Chondrocyte (in vitro differentiated cells): ENCODE measurements at places on chromosomes 11 and 22.

DNA sequence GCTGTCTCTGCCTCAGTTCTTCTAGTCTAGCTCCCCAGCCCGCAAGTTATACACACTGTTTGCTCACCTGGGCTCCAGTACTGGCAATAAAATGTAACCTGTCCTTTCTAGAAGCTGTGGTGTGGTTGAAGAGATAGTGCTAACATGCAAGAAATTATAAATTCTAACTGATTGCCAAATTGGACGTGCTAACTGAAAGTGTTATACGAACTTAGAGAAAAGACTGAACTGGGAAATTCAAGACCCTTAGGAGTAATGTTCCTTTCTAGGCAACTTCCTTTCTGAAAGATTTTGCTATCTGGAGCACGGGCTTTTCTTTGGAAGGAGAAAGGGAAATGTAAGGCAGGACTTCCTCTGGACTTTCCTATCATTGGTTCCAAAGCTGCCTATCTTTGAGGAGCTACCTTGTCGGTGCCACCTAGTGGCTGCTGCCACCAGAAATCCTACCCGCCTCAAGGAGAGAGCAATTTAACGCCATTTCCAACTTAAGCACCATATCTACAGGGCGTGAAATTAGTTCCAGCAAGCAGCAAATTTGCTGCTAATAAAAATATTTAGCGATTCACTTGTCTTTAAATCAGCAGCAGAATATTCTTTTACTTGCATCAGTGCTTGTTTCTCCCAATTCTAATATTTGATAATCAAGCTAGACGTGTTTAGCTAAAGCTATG lies 12.7 kb upstream of the TMEM218 start:
- DNase-seq, result no peak

DNA sequence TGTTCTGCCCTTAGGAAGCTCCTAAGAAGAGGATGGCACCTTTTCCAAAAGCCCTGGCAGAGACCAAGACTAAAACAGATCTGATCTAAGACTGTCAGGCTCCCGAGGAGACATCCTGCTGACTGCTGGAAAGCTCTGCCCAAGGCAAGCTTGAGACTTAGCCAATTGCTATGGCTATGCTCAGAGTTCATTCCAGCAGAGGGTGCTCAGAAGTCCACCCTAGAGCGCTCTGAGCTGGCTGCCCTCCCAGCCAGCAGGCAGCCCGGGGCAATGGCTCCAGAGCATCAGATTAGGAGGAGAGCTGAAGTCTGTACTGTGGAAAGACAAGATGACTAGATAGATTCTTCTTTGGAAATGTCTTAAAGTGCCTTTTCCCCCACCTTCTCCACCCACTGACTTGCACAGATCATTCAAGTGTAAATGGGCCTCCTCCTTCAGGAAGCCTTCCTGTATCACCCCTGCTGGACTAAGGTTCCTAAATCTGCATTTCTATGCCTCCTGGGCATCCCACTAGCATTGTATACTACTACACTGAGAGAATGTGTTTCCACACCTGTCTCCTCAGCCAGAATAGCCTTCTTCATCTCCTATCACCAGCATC lies 23.4 kb downstream of the LRRC55 start:
- no peak for DNase-seq

DNA sequence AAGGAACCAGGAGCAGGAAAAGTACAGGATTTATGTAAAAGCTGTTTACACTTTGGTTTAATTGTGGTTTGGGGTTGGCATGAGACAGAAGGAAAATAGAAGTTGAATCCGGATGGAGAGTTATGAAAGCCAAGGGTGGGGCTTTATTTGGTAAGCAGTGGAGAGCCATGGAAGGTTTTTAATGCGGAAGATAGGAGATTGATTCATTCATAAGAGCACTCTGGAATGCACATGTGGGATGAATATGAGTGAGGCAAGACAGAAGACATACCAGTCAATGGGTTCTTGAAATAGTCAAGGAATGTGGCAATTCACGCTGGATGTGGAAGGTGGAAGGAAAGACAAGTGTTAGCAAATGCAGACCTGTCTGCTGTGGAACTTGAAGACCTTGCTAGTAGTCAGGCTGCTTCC lies 9.3 kb upstream of the GLB1L3 start:
- no peak for DNase-seq

DNA sequence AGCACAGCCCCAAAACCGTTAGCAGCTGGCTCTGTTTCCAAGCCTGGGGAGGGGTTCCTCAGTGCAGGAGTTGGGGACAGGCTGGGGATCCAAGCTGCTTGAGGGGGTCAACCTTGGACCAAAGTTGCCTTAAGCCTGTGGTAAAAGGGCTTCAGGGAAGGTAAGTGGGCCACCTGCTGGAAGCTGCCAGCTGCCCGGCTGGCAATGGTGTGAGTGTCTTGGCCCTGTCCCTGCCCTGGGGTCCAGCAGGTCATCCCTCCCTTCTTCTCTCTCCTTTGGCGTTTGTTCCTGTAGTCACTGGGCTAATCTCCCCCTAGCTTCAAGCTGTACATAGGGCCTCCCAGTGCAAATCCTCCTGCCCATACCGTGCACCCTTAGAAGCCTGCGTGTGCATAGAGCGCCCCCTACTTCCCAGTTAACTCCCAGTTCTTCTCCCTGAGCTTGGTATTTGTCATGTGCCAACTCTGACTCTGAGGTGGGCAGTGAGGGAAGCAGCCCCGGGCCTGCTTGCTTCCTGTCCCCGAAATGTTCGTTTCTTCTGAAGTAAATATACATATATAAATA lies 4.4 kb downstream of the TMEM258 start:
- no peak for DNase-seq

DNA sequence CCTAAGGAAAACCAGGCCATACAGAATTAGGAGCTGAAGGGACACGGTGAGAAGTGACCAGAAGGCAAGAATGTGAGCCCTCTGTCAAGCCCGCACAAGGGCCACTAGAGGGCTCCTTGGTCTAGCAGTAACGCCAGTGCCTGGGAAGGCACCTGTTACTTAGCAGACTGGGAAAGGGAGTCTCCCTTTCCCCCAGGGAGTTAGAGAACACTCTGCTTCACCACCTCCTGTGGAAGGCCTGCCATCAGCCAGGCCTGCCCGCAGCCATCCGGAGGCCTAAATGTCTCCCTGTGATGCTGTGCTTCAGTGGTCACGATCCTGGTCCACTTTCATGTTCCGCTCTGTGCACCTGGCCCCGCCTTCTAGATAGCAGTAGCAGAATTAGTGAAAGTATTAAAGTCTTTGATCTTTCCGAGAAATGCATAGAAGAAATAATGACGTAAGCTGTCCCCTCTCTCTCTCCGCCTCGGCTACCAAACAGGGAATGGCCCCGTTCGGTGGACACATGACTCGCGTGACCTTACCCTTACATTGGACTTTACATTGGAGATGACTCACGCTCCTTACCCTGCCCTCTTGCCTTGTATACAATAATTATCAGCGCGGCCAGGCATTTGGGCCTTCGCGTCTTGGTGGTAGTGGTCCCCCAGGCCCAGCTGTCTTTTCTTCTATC lies 10.7 kb upstream of the GSTP1 start:
- no peak for DNase-seq
